Amygdala (tissue), 56 donors: ENCODE measurements at places on chromosomes 5 and 9.

DNA sequence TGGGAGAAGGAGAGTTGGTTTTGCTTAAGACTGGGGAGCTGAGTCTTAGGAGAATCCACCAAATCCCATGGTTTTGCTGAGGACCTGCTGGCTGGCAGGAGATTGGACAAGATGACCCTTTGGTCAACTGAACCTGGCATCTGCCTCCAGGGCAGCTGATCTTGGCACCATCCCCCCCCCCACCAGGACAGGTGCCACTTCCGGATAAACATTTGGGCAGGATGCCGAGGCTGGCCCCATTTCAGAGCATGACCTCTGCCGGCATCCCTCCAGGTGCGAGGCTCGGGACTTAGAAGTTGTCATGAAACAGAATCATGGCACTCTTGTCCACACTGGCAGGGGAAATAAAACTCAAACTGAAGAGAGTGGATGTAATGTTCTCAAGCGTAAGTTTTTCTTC lies 165.6 kb downstream of the MACROH2A1 start:
- no peak for DNase-seq

DNA sequence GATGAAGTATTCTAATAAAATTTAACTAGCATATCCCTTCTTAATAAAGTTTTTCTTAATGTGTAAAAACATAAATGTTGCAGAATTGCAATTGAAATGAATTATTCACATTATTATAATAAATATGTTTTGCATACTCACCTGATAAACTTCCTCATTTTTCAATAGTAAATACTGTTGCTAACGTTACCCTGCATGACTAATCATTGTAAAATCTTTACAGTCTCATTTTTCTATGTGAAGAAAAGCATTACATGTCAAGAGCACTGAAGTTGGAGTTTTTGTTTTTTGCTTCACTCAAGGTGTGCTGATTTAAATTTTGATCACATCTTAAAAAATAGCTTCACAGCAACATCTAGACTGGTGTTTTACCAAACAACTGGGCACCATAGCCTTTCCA lies 157.2 kb upstream of the CDH18 start:
- DNase-seq = no peak

DNA sequence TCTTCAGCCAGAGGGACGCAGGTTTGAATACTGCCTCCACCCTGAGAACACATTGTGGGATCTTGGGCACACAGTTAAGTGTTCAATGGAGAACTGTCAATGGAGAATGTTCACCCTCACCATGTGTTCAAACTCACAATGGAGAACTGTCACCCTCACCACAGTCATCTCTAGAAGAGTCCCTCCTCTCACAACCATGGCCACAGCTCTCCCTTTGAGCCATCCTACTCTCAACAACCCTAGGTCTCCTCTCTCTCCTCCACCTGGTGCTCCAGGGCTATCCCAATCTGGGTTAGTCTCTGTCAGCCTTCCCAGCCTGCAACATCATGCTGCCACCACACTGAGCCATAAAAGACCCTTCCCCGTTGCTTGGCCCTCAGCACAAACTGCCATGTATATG lies 36.3 kb upstream of the HAND1 start:
- no peak for DNase-seq

GRCh38 chr5:33275921-33276627 lies 164.7 kb upstream of the TARS1 start:
- DNase-seq = no peak

DNA sequence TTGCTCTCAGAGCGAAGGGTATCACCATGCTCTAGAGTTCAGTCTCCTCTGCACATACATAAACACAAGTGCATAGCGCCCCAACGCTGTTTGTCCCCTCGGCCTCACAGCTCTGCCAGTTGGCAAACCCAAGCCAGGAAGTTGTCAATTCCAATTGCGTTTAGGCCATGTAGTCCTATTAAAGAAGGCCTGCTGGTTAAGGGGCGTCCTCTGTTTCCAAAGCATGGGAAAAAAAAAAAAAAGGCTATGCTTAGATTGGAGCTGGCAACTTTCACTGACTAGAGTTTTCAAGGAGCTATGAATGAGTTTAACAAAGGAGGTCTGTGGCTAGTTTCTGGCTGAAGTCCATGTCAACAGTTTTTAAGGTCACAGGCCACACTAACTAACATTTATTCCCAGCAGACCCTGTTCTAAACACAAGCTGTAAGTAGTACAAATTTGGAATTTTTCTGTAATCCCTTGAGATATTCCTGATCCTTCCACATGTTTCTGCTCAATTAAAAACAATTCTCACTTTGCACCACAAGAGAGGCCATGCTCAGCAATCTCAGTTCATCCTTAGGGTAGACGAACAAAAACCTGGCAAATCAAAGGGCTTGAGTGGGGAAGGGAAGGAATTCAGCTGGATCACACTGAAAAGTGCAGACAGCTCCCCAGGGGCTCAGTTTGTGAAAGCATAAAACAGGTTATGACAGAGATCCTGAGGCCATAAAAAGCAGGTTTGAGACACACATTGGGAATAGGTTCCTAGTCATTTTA lies 187.7 kb downstream of the DENND1A start:
- no peak for DNase-seq

DNA sequence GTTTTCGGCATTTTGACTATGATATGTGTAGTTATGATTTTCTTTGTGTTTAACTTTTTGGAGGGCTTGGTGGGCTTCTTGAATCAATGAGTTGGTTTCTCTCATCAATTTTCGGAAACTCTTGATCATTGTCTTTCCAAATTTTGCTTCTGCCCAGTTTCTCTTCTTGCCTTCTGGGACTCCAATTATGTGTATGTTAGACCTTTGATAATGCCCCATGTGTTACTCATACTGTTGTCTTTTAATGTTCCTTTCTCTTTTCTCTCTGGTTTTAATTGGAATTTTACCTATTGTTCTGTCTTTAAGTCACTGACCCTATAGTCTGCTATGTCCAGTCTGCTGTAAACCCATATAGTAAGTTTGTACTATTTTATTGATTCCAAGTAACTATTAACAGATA lies 41.5 kb downstream of the KCNIP1 start:
- DNase-seq = no peak

- no peak for DNase-seq
Measured at GRCh38 chr9:102587281-102587680, 407.9 kb upstream of the CYLC2 start.

DNA sequence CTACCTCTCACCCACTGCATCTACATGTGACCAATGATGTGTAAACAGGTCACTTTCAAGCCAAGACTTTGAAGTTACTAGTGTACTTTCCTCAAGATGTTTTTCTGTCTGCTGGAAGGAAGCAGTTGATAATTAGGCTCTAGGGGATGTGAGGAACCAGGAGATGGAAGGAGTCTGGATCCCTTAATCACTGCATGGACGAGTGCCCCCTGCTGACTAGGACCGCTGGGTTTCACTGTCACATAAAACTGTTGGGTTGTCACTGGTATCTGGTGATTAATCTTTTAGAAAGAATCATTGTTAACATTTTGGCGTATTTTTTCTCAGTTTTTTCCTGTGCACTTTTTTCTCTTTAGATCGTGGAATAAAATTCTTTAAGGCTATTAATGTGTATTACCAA lies 79.5 kb downstream of the SREK1 start:
- DNase-seq = no peak

GRCh38 chr5:86684222-86684621 lies 66.5 kb downstream of the COX7C start:
- no peak for DNase-seq

GRCh38 chr5:173412566-173412965 lies 84.4 kb upstream of the STC2 start:
- DNase-seq = peak; percentile 31

- DNase-seq = no peak
Measured at GRCh38 chr9:134629061-134629585, 12.5 kb upstream of the COL5A1 start.

GRCh38 chr5:37738057-37738691 lies 101.7 kb downstream of the GDNF start:
- DNase-seq = no peak

- no peak for DNase-seq
Measured at GRCh38 chr5:123285122-123286023, 137.8 kb downstream of the CEP120 start.

GRCh38 chr9:8648271-8648845 lies 848.8 kb upstream of the DMAC1 start:
- no peak for DNase-seq

DNA sequence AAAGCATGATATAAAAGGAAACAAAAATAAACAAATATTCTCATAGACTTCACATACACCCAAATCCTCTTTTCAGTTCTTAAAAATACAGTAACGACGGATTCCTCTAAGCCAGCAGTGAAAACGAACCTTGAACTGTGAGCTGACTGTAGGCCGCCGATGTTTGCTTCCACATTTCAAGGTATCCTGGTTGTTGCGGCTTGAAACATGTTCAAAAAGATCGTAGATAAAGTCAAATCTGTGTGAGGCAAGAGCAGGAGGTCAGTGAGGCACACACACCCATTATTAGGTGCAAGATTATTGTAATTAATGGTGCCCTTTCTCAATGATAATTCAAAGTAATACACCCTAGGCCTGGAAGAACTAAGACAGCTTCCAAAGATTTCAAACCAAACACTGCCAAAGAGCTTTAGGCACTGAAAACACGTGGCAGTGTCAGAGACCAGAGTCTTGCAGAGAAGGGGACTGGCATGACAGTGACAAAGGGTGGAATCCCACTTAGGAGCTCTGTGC lies 141.2 kb upstream of the RETREG1 start:
- DNase-seq = no peak

DNA sequence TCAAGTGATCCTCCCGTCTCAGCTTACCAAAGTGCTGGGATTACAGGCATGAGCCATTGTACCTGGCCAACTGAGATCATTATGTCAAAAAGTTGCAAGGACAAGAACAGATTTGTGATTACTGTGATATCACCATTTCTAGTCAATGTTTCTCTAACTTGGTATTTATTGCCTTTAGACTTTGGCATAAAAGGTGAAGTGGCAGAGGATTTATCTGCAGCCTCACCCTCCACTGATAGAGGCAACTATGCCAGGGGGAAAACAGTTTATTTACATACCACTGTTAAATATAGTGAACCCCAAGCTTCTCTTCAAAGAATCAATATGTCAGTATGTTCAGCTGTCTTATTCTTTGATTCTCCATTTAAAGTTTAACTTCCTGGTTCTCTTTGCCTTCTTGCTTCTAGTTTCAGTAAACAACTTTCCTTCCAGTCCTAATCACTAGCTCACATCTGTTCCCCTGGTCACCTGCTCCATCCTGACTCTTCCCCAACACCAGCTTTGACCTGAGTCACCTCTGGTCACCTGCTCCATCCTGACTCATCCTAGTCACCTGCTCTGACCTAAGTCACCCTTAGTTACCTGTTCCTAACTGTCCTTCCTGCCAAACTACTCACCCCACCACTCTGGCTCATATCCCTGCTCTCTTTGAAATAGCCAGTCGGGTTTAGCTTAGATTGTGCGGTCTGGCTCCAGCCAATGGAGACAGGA lies 29.9 kb downstream of the SEMA6A start:
- DNase-seq = no peak

DNA sequence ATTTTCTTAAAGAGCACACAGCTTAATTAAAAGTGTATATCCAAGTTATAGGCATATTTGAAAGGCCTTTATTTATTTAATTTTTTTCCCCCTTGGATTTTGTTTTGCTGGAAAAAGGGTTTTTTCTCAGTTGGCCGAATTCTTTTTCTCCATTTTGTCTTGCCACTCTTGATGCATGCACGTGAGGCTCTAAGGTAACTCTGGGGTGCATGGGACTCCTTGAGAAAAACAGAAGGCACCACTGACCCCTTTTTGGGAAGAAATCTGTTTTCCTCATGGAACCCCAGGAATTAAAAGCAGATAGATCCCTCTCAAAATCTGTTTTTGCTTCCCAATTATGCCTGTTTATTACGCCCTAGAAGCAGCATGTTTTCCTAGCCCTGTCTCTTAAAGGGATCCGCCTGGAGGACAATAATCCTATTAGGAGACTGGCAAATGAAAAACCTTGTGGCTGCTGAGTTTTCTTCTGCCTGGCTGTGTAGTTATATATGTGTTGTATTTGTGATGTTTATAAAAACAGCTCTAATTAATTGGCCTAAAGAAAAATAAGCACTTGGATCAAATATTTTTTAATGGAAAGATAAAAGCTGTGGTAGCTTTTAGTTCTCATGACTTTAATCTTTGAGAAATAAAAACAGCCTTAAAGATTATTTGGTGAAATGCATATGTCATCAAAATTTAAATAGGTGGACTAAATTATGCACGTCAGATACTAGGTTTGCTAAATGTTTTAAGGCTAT lies 435.1 kb upstream of the CDH9 start:
- DNase-seq = no peak

DNA sequence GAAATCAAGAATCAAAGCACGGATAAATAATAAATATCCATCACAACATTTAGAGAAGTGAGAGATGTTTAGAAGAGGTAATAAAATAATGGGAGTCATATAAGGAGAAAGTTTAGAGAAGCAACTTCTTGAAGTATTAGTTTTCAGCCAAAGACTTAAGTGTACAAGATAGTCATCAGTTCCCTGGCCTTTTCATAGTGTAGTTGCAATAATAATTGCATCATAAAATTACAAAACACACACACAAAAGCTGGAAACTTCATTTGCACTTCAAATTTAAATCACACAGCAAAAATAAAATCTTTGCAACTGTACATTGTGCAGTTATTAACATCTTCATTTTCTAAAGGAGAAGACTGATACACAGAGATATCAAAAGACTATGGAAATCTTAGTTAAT lies 319.1 kb upstream of the RGMB start:
- no peak for DNase-seq

GRCh38 chr5:43652537-43653302 lies 49.7 kb downstream of the NNT start:
- DNase-seq = no peak

DNA sequence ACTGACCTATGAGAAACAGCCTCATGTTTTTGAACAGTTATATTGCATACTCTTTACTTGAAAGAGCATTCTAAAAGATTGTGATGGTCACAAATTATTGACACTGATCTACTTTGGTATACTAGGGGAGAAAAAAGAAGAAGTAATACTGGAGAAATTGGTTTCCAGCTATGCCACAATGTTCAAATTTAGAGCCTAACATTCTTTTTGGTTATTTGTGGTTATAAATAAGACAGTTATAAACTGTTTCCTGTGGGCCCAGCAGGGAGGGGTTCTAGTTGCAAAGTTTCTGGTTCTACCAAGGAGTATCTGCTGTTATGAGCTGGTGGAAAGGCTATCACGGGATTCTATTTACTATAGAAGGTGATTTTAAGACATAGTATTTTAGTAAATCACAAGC lies 4.8 kb downstream of the CWC27 start:
- DNase-seq = no peak

GRCh38 chr9:13113751-13114150 lies 165.7 kb downstream of the MPDZ start:
- DNase-seq = no peak

DNA sequence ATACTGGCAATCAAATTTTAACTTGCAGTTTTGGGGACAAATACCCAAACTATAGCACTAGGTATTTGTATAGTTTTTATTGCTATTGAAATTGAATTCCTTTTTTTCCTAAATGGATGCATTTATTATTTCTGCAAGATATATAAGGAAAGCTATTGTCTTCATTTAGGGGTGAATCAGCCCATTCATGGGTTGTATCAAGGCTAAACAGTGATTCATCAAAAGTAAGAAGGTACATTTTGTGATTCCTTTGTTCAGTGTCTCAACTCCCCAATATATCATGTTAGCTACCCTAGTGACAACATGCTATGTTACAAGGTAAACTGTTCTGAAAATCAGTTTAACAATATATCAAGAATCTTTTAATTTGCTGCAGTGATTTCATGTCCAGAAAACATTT lies 185.7 kb downstream of the PLK2 start:
- no peak for DNase-seq

GRCh38 chr5:13708432-13708831 lies 236.1 kb downstream of the DNAH5 start:
- DNase-seq = no peak
